ENCODE measurements at places on chromosomes 2 and 18. TPM values are rescaled to one million over a fixed set of nuclear protein-coding genes. Genes with fewer than 3 reads are reported as not detected.

The RAB17 gene
- under 0.01 TPM for total RNA-seq

The TMEM163 gene
- not detected for total RNA-seq

The STARD7 gene
- 110 TPM for total RNA-seq

The DCDC2C gene
- total RNA-seq = not detected

The SPEG gene
- 40.8 TPM for total RNA-seq

The EML4 gene
- total RNA-seq = 36.5 TPM

The ASPRV1 gene
- 0.33 TPM for total RNA-seq

The OR6B2 gene
- total RNA-seq = not detected

The DNAJC5G gene
- total RNA-seq = not detected

The INHA gene
- 4.7 TPM for total RNA-seq

The UGT1A5 gene
- 0.22 TPM for total RNA-seq

The PMAIP1 gene
- total RNA-seq = 0.79 TPM

The TTC27 gene
- total RNA-seq = 25.5 TPM

The PECR gene
- 9.4 TPM for total RNA-seq

The CNTNAP5 gene
- total RNA-seq = not detected

The PCARE gene
- total RNA-seq = not detected

The BIN1 gene
- 7.9 TPM for total RNA-seq

The PRKAG3 gene
- not detected for total RNA-seq

The ITPRIPL1 gene
- 4.3 TPM for total RNA-seq

The SERPINB2 gene
- total RNA-seq = 0.98 TPM

The TMEM237 gene
- 21.2 TPM for total RNA-seq

The SULT1C4 gene
- not detected for total RNA-seq

The KCNE4 gene
- total RNA-seq = 42.0 TPM

The SAG gene
- total RNA-seq = under 0.01 TPM

The ALK gene
- total RNA-seq = under 0.01 TPM

The FASTKD1 gene
- 16.1 TPM for total RNA-seq

The LYG2 gene
- not detected for total RNA-seq

The ZBTB7C gene
- total RNA-seq = not detected

The RASGRP3 gene
- total RNA-seq = not detected

The TCF23 gene
- total RNA-seq = not detected

The MTCL1 gene
- 50.6 TPM for total RNA-seq

The METTL4 gene
- 8.6 TPM for total RNA-seq

The SOX11 gene
- total RNA-seq = 5.9 TPM

The OSBPL1A gene
- total RNA-seq = 33.9 TPM

The EGR4 gene
- total RNA-seq = not detected

The SIX3 gene
- not detected for total RNA-seq

The MYOM1 gene
- 1.6 TPM for total RNA-seq

The LAMA3 gene
- total RNA-seq = 1,921 TPM

The SNED1 gene
- 0.11 TPM for total RNA-seq

The POTEC gene
- not detected for total RNA-seq

The SGPP2 gene
- not detected for total RNA-seq

The ZNF804A gene
- total RNA-seq = 0.22 TPM

The ACVR1 gene
- total RNA-seq = 9.4 TPM

The CNGA3 gene
- total RNA-seq = not detected

The TEX51 gene
- total RNA-seq = not detected

The SERPINB3 gene
- total RNA-seq = not detected

The HOXD8 gene
- not detected for total RNA-seq

The CDK15 gene
- 8.5 TPM for total RNA-seq

The LBH gene
- 30.2 TPM for total RNA-seq

The PID1 gene
- total RNA-seq = 8.2 TPM

The SERPINB5 gene
- total RNA-seq = 24.2 TPM

The MARCHF4 gene
- 0.39 TPM for total RNA-seq

The FIGLA gene
- total RNA-seq = not detected

The KLHL14 gene
- not detected for total RNA-seq

The CYP27C1 gene
- 3.1 TPM for total RNA-seq

The REG1A gene
- total RNA-seq = not detected

The CLEC4F gene
- not detected for total RNA-seq

The VWA3B gene
- 0.11 TPM for total RNA-seq

The TMEM200C gene
- 0.11 TPM for total RNA-seq

Data from placental epithelial cell (primary cell).